HTR-8/SVneo (cell line): ENCODE measurements at places on chromosomes 5 and 9.

GRCh38 chr5:40909264-40909663, at the start of gene C7:
Gene C7 (plus strand): TSS chr5:40909497. CDS start chr5:40909611, 114 bp downstream.
- DNase-seq = no peak

- DNase-seq = no peak
Observed at GRCh38 chr9:91359734-91360470, 1.8 kb downstream of the AUH start.

- DNase-seq = no peak
Observed at GRCh38 chr5:59608745-59609144, 284.8 kb downstream of the PDE4D start.

- no peak for DNase-seq
Observed at GRCh38 chr5:154849264-154849785, 1.1 kb downstream of the FAXDC2 start.

DNA sequence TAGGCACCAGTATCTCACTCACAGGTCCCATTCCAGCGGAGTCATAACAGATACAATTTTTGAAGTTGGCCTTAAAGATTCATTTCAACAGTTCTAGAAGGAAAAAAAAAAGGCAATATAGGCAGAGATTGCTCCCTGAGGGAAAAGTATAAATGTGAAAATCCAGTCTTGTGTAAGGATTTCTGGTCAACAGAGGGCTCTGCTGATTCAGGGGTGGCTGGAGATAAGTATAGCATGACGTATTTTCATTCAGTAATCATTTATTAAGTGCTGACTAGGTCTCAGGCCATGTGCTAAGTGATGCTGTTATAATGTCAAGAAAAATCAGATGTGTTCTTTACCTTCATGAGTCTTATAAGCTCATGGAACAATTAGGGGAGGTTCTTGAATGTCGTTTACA, 377.3 kb upstream of the MEF2C start:
- no peak for DNase-seq

- no peak for DNase-seq
Observed at GRCh38 chr5:76402251-76402885, 717 bp upstream of the IQGAP2 start.

DNA sequence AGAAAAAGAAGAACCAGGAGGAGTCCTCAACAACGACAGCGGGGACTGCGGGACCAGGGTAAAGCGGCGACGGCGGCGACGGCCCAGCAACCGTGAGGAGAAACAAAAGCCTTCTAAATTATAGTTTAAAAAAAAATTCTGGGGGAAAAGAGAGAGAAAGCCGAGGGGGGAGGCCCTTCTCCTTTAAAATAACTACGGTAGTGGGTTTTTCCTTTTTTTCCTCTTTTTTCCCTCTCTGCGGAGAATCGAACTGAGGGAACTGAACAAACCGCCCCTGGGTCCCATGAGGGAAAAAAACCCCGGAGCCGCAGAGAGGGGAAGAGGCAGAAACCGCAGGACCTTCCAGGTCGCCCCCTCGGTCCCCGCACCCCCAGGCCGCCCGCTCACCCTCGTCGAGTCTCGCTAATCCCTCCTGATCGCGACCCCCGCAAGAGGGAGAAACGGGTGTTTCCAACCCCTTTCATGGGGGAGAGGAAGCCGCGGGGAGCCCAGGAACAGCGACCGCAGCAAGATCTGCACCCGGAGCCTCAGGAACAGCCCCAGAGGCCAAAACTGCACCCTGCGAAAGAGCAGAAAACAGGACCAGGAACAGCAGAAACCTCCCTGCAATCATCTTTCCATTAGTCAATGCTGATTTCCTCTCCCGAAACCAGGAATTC, 453 bp downstream of the CPEB4 start:
- DNase-seq = no peak

DNA sequence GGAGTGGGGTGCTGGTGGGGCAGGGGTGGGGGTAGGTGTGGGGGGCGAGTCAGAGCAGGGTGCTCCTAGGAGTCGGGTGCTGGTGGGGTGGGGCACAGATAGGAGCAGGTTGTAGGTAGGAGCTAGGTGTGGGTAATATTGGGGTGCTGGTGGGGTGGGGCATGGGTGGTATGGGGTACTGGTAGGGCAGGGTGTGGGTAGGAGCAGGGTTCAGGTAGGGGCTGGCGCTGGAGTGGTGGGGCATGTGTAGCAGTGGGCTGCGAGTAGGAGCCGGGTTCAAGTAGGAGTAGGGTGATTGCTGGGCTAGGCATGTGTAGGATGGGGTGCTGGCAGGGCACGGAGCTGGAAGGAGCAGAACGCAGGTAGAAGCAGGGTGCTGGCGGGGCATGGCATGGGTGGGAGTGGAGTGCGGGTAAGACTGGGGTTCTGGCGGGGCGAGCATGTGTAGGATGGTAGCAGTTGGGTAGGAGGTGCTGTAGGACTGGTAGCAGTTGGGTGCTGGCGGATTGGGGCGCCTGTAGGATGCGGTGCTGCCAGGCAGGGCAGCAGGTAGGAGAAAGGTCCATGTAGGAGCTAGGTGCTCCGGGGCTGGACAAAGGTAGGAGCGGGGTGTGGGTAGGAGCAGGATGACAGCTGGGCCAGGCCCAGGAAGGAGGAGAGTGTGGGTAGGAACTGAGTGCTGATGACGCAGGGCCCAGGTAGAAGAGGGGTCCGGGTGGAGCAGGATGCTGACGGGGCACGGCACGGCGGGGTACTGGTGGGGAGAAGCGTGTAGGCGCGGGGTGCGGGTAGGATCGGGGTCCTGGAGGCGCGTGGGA, 105.5 kb upstream of the SIMC1 start:
- no peak for DNase-seq

DNA sequence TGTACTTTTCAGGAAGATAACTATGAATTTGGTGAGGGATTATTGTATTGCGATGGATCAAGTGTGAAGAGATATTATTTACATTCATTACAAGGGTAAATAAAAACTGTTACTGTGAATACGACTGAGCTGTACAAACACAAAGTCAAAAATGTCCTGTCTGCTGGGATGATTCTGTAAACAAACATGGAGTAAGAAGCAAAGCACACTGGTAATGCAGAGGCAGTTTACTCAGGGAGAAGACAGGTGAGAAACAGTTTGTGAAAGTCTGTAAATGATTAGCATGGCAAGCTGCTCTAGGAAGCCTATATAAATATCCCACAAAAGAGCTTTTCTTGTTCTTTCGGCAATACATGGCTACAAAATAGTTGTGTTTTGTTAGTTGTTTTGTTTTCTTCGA, 115.4 kb upstream of the GNA14 start:
- DNase-seq = no peak

GRCh38 chr5:154278908-154279307, 88.4 kb downstream of the GALNT10 start:
- no peak for DNase-seq

- no peak for DNase-seq
Observed at GRCh38 chr9:112380102-112380824, at the start of gene HSDL2. Gene HSDL2 (plus strand): TSS chr9:112380108. CDS start chr9:112380164, 56 bp downstream.

DNA sequence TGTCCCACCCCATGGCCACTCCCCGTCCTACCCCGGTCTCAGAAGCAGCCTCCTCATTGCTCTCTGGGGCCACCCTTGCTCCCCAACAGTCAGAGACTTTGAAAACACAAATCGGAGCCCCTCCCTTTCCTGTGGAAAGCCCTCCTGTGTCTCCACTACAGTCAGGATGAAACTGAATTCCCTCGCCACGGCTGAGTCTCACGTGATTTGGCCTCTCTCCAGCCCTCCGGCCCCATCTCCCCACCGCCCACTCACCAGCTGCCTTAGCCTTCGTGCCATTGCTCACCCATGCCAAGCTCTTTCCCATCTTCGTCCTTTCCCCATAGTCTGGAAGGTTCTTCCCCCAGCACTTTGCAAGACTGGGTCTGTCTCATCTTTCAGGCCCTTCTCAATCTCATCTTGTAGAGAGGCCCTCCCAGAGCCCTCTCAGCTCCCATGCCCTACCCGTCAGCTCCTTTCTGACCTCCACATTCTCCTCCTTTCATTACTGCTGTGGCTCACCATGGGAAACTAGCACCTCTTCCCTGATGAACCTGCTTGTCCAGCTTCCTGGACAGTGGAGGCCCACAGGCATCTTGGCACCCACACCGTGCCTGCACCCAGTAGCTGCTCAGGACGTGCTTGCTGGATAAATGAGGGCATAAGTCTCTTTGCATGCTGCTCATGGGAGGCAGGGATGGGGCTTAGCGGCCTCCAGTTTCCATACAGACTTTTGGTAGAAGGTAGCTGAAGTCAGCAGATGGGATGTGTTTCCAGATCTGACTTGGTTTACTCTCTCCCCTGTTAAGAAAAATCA, 126.4 kb upstream of the COL5A1 start:
- DNase-seq = no peak
